ENCODE measurements at places on chromosomes 5 and 9.

DNA sequence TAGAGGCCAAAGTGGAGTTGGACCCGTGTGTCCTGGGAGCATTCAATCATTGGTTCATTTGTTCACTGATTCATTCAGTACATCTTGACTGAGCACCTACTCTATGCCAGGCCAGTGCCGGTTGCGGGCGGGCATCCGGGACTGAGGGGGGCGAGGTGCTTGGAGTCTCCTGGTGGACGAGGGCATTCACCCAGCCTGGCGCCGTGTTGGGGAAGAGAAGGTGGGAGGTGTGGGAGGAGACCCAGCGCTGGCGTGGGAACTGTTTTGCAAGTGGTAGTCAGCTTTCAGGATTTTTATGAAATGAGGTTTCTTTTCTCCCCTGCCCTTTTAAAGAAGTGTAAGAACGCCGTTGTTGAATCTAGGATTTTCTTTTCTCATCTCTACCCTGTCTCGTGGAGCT, 37.2 kb downstream of the NCS1 start:
- DNase-seq, result no peak

- no peak for DNase-seq
Observed at GRCh38 chr5:71783891-71784290, 64.8 kb downstream of the CARTPT start.

DNA sequence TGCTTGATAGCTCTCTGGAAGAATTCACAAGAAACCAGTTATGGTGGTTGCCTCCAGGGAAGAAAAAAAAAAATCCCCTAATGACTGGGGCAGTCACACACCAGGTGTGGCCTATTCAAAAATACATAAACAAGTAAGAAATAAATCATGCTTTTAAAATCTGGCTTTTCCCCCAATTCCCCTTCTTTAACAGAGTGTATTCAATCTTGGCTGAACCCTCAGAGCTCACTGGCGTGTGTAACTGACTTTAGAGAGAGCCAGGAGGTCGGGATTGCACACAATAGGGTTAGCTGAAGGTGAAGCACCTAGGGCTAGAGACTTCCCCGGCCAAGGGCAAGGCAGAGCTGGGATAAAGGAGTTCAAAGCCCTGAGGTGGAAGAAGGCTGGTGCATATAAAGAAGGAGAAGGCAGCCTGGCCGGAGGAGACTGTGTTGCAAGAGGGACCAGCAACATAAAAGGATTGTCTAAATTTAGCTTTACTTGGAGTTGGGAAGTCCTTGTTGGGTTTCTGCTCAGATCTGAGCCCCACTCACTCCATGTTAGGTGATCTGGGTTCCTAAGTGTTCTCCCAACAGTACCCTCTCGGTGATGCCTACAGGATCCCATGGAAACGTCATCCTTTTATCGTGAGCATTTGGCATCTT, 19.7 kb downstream of the FNBP1 start:
- no peak for DNase-seq

- DNase-seq, result no peak
Observed at GRCh38 chr5:3489239-3489843, 106.3 kb upstream of the IRX1 start.

- DNase-seq, result no peak
Observed at GRCh38 chr9:106025453-106025852, 331.1 kb downstream of the TMEM38B start.

DNA sequence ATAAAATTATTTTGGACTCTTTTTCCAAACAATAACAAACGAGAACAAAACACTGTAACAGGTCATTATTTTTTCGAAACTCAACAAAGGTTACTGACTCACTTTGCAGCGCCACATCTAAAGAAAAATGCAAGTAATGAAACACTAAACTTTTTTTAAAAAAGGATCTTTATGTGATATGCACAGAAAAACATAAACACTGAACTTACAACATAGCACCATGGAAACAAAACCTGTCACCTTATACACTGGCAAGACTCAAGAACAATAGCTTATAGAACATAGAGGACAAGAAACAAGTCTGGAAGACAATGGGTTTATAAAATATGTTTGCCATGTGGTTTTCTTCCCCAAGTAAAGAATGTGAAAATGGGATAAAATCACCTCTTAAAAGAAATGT, 85.2 kb downstream of the AUH start:
- DNase-seq, result no peak

DNA sequence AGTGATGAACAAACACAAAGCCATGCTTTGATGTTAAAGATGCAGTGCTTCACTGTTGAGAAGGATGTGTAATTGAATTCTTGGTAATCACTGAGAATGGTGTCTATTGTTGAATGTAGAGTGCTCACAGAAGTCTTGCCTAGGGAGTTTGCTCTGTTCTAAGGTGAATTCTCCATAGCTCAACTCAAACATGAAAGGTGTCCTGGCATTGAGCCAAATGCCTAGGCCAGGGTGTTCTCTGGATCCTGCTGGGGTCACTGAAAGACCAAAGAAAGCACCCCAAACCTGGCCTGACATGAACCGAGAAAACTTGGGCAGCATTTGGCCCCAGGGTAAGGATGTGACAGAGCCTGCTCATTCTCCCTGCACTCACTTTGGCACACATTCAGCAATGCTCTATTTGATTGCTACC, 217.3 kb downstream of the ARL15 start:
- no peak for DNase-seq
